ENCODE measurements at places on chromosomes 2 and 18.

DNA sequence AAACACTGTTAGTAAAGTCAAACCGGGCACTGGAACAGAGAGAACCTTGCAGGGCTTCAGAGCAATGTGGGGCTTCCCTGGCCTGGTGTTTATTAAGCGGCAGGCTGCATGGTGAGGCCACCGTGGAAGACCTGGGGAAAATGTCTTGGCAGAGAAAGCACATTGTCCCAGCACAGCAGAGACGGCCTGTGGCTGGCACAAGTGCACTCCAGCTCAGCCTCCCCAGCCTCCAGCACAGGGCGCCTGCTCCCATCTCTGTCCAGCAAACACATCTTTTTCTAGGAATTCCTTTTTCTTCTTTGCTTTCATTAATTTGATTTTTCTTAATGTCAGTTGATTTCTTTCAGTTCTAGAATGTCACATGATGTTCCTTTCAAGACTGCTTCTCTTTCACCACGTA, 138.2 kb upstream of the NFATC1 start:
- DNase-seq = no peak

GRCh38 chr2:8141079-8141707, 540.7 kb upstream of the ID2 start:
- DNase-seq = no peak

DNA sequence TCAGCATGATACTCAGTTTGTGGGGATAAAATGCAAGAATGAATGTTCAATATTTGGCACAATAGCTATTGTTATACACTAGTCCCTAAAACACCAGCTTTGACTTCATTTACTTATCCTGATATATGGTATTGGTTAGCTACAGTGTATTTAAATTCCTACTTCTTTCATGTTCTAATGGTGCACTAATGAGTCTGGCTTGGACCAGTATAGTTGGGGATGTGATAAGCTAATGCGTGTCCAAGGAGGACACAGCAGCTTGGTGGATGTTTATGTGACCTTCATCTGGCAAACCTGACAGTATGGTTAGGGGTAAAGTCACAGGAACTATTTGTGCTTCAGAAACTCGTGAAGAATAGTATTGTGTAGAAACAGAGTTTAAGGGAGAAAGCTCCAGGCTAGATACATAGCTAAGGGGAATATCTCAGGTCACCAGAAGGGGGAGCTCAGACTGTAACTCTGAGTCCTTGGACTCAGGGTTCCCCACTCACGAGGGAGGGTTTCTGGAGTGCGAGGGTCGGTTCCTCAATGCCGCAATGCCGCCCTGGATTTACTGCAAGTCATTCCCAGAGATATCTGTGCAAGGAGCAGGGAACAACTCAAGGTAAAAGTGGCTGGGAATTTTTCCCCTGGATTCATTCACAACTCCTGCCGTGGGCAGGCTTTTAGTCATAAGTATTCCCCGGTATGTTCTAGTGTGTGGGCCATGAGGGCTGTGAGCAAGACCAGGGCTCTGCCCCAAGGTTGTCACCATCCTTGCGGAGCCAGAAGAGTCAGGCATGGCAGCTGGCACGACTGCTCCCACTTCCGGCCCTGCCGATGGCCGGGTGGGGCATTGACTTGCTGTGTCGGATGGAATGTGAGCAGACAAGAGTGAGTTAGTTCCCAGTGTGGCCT, 14.5 kb downstream of the IL1R2 start:
- no peak for DNase-seq

GRCh38 chr2:219160186-219161017, at the start of gene NHEJ1:
NHEJ1 (minus strand) TSS chr2:219160815; CDS start chr2:219158362, 2,453 bp downstream.
- DNase-seq = peak; percentile 86

DNA sequence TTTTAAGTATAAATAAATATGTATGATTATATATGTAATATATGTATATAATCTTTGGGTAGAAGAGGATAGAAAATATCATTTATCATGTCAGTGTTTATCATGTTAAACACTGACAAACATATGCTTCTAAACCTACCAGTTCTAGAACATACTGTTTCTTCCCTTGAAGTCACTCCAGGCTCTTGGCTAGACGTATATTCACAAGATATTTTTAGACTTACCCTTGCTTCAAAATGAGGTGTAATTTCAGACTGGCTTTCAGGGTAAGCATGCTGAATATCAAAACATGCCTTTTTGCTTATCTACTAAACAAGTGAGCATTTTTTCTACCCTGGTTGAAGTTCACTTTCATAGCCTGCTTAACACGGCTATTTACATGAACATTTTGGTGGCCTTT, 642.4 kb upstream of the PKDCC start:
- no peak for DNase-seq

GRCh38 chr2:223896833-223897311, 48.3 kb downstream of the WDFY1 start:
- DNase-seq = no peak

- DNase-seq = no peak
These were observed 2102.3 kb upstream of the CELF4 start for GRCh38 chr18:39667905-39668304.

DNA sequence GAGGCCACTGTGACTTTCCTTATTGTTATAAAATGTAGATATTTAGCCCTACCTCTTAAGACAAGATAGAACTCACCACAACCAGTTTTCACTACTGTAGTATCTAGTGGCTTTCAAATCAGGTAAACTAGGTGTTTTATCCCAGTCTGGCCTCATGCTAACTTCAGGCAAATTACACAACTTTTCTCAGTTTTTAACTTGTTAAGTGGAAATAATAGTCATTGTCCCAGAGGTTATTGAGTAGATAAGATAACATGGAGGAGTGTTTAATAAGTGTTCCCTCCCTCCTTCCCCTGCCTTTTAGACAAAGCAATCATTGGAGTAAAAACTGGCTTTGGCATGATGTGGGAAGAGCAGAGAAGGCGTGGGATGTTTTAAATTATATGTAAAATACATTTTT, 27.3 kb downstream of the ANXA4 start:
- no peak for DNase-seq

DNA sequence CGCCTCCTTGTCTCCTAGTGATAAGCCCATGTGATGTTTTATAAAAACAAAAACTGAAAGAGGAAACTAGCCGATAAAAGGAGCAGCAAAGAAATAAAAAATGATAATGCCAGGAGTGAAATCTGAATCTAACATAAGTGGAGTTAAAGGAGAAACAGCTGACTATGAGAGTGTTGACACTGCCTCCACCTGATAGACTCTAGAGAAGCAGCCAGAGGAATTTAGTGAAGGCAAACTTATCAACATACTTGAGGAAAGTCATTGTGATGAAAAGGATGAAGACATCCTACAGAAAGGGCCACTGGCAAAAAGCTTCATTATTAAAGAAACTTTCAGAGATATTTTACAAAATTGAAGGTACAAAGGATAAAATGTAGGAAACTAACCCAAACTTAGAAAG, 1.9 kb downstream of the M1AP start:
- no peak for DNase-seq

GRCh38 chr2:207073412-207073800, 92.3 kb downstream of the KLF7 start:
- DNase-seq = no peak

GRCh38 chr2:238256594-238257104, 16.8 kb upstream of the HES6 start:
- DNase-seq = peak; percentile 46

- DNase-seq = no peak
These were observed 19.8 kb downstream of the EVX2 start for GRCh38 chr2:176063958-176064357.

GRCh38 chr2:122389694-122390093, 634.2 kb downstream of the TSN start:
- no peak for DNase-seq

DNA sequence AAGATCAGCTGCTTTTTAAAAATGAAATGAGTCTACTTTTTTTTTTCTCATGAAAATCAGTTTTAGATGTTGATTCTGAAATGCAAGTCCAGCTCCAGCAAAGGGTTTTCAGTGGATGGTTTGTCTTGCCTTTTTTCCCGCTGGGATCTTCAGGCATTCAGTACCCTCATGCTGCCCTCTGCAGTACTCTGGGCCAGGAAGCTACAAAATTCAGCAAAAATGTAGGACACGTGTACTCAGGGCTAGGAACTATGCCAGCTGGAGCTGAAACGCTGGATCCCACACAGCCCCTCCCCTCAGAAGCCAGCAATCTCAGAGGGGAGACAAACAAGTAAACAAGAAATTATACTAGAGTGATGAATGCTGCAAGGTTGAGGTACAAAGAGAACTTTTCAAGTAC, 97.3 kb downstream of the MMADHC start:
- DNase-seq = no peak

DNA sequence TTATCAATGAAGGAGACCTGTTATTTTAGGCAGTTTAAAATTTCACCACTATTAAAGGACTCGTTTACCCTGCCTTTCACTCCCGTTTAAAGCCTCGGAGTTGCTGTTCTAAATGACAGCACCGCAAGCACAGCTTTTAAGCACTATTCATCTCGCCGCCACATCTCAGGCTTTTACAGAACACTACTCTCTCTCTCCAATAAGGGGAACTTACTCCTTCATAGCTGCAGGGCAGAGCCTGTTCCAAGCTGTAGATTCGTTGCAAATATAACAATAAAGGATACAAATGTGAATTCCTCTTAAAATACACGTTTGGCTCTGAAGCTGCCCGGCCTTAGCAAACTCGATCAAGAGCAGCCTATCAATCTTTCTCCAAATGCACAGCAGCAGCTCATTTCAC, 271.8 kb downstream of the ZNF521 start:
- no peak for DNase-seq

DNA sequence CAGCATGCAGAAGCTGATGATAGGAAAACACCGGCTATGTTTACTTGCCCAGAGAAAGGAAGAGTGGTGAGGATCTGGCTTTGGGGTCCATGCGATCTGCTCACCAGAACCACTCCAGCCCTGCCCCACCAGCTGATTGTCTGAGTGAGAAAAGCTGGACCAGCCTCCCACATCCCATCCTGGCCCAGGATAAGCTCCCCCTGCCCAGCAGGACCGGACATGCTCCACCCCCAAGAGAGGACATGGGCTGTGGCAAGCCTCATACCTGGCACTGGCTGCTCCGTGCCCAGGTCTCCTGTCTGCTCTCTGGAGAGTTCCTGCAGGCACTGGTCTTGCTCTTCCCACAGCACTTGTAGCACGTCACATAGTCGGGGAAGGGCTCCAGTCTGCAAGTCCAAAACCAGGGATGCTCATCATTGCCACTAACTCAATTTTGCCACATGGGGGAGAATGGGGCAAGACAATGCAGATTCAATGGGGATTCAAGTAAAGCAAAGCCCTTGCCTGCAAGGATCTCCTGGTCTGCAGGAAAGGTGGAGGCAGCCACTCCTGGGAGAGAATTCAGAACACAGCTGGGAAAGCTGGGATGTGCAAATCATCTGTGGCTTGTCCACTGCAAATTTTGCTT, 30.0 kb downstream of the SCTR start:
- no peak for DNase-seq

DNA sequence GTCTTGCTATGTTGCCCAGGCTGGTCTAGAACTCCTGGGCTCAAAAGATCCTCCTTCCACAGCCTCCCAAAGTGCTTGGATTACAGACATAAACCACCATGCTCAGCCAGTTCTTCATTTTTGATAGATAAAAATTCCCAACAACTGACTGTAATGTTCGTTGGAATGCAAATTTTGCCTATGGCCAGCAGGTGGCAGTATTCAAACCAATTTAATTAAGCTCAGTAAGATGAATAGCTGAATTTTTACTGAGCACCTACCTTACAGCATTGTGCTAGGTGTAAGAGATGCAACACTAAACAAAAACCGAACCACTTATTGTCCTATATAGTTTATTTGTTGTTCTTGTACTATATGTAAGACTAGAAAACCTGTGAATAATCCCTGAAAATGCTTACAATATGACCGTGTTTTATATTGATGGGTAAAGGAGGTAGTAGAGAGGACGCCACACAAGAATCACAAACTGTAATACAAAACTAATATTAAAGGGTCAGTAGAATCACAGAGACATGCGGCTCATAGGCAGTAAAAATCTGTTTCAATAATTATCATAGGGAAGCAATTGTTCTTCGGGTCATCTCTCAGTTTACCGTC, 8.2 kb upstream of the TMEM182 start:
- no peak for DNase-seq

DNA sequence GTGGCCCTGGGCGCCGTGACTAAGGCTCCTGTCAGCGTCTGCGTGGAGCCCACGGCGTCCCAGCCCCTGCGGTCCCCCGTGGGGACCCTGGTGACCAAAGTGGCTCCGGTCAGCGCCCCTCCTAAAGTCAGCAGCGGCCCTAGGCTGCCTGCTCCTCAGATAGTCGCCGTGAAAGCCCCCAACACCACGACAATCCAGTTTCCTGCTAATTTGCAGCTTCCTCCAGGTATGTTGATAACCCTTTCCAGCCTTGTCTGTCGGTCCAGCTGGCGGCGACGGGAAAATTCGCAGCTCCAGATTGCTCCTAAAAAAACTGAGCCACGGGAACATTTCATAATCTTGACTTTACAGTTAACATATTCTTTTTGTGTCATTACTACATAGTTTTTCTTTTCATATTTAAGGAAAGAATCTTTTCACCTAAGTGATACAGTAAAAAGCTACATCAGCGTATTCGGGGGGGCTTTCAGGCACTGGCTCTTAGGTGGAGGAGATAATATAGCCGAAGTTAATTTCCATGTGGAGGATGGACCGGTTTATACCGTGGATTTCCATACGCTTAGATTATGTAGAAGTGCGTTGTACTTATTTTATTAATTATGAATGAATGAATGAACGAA, 916 bp downstream of the TAF4B start:
- no peak for DNase-seq

GRCh38 chr2:19138264-19138825, 220.1 kb downstream of the OSR1 start:
- DNase-seq = no peak

DNA sequence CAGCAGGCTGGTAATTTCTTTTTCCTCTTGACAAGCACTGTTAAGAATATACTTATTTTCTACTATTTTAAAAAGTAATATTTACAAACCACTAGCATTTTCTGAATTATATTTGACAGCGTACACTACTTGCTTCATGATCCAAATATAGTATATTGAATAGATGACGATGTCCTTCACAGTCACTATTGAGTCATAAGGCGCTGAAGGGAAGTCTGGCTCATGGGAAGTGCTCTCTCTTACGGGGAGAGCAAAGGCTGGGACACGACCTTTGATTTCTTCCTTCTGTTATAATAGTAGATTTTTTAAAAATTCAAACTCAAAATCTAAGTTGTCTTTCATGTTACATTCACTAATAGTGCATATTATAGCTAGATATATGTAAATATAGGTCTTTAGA, 357.1 kb downstream of the SOCS6 start:
- no peak for DNase-seq

Data from stimulated activated CD8-positive, alpha-beta memory T cell treated with anti-CD3 and anti-CD28 coated beads, Interleukin-15, amount 100 ng/mL, for 4 hours (primary cell).